H1 (cell line): ENCODE measurements at places on chromosomes 4 and X. TPM values are rescaled to one million over a fixed set of nuclear protein-coding genes. Genes with fewer than 3 reads are reported as not detected.

MAGEC1 gene
- total RNA-seq = not detected in 2 replicates

HHIP gene
- 0.84 and 1.3 TPM in 2 replicates for total RNA-seq

GABRG1 gene
- total RNA-seq = 0.36 and 0.43 TPM in 2 replicates

H2BW2 gene
- not detected in 2 replicates for total RNA-seq

NIPAL1 gene
- 4.9 and 5.2 TPM in 2 replicates for total RNA-seq

PRRG3 gene
- total RNA-seq = 5.4 and 8.2 TPM in 2 replicates

MAGEB18 gene
- total RNA-seq = not detected in 2 replicates

MXRA5 gene
- total RNA-seq = 1.5 and 1.7 TPM in 2 replicates

ABLIM2 gene
- total RNA-seq = 2.8 and 3.0 TPM in 2 replicates

- no peak overlapping the region for H3K27ac ChIP-seq
- no peaks in the 10 kb centered on the region for H3K4me1 ChIP-seq
- no peaks in the 10 kb centered on the region for H3K27me3 ChIP-seq
- no peaks in the 10 kb centered on the region for H3K36me3 ChIP-seq
- DNase-seq = no peak
- H3K4me3 ChIP-seq = no peak overlapping the region
Observed at GRCh38 chrX:31314921-31315320, 243.1 kb upstream of the FTHL17 start.

DNA sequence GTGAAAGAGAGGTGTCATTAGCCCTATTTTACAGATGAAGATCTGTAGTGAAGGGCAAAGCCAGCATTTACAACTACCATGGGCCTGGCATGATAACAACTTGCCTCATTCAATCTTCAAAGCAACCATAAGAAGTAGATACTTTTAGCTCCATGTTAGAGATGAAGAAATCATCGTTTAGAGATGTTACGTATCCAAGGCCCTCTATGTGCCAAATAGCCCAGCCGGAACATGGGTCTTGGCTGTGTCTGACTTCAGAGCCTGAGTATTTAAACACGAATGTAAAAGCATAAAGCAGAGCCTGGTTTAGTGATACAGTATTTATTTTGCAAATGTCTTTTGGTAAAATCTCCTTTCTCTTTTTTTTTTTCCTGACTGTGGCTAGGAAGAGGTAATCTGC is 197.1 kb downstream of the RASL11B start:
- H3K36me3 ChIP-seq = no peaks in the 10 kb centered on the region
- H3K4me3 ChIP-seq = no peak overlapping the region
- no peak overlapping the region for H3K27ac ChIP-seq
- no peaks in the 10 kb centered on the region for H3K4me1 ChIP-seq

GRCh38 chr4:183797011-183797444 is 108.1 kb upstream of the STOX2 start:
- peaks cover 53% of the 10 kb centered on the region for H3K27me3 ChIP-seq
- no peak for DNase-seq
- no peak overlapping the region for H3K27ac ChIP-seq
- H3K36me3 ChIP-seq = peaks cover 3% of the 10 kb centered on the region; the same call in 1 of the 2 replicates

DNA sequence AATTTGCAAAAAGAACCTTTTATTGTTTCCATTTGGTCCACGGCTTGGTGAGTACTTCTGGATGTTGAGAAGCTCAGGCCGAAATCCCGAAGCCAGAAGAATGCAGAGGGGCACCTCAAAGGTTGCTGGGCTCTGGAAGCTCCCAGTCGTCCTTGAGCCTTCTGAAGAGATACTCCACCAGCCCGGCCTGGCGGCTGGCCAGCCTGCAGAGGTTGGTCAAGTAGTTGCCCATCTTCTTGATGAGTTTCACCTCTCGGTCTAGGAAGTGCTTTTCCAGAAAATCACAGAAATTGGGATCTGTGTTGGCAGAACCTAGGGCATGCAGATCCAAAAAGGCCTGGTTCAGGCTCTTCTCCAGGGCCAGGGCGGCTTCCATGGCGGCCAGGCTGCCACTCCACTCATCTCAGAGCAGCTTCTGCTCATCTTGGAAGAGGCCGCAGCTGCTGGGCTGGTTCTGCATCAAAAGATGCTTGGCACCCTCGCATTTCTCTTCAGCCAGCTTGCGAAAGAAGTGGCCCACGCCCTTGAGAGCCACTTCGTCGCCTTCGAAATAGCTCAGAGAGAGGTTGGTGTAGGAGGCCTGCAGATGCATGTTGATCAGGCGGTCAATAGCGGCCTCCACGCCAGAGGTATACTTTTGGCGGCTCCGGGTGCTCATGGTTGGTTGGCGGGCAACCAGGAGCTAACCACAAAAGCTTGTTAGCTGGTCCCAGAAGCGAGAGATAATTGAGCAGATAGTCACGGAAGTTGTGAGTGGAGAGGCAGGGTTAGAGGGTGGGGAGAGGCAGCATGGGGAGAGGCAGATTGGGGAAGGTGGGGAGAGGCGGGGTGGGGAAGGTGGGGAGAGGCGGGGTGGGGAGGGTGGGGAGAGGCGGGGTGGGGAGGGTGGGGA is 76.5 kb upstream of the TSPAN7 start:
- DNase-seq = no peak
- no peaks in the 10 kb centered on the region for H3K36me3 ChIP-seq
- no peaks in the 10 kb centered on the region for H3K27me3 ChIP-seq

GRCh38 chr4:181982437-181982836 is 260.8 kb upstream of the TENM3 start:
- DNase-seq = no peak

- no peak for DNase-seq
- no peaks in the 10 kb centered on the region for H3K4me1 ChIP-seq
- no peak overlapping the region for H3K4me3 ChIP-seq
- no peak overlapping the region for H3K27ac ChIP-seq
- H3K27me3 ChIP-seq = no peaks in the 10 kb centered on the region
Observed at GRCh38 chr4:37793562-37793961, 32.9 kb upstream of the PGM2 start.

DNA sequence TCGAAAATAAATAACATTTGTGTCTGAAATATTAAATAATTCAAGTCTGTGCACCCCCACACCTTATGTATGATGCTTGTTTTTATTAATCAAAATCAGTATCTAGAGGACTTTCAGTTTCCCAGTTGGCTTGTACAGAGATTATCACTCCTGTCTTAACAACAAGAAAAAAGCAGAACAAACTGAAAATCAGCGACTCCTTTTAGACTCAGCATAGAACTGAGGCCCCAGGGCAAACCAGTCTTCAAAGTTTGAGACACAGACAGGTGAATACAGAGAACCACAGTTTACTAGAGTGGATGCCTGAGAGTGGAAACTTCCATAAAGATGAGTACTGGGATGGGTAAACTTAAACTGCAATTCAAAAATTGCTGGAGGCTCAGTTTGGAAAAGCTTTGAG is 142.8 kb upstream of the KLF8 start:
- no peak for DNase-seq
- no peak overlapping the region for H3K4me3 ChIP-seq
- H3K27ac ChIP-seq = no peak overlapping the region
- no peaks in the 10 kb centered on the region for H3K4me1 ChIP-seq
- no peaks in the 10 kb centered on the region for H3K36me3 ChIP-seq

GRCh38 chr4:157964463-157964862 is 208.4 kb downstream of the GASK1B start:
- DNase-seq = no peak
- no peaks in the 10 kb centered on the region for H3K4me1 ChIP-seq
- H3K27me3 ChIP-seq = no peaks in the 10 kb centered on the region
- H3K27ac ChIP-seq = no peak overlapping the region
- H3K36me3 ChIP-seq = no peaks in the 10 kb centered on the region

DNA sequence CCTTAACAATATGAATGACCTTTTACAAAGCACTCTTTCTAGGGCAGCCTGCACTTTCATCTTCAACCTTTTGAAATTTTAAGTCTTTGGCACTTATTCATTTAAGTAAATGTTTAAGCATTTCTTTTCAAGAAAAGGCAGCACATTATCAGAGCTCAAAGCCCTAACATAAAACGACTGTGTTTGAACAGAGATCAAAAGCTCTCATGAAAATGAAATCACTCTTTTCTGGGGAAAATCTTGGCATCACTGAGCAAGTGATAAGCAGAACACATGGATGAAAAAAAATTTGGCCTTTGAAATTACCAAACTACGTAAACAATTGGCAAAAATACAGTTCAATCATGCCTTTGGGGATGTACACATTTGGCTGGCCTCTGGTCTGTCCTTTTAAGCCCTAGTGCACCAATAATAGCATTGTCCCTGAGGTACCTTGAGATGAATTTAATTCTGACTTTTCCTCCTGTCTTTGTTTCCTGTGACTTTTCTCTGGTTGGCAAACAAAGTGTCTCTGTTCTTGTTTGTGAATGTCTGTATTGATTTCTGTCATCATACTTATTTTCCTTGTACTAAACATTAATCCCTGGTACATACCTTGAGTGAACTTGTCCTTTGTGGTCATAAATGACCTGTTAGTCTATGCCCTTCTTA is 12.9 kb upstream of the ODAM start:
- no peak for DNase-seq
- no peak overlapping the region for H3K4me3 ChIP-seq
- no peaks in the 10 kb centered on the region for H3K4me1 ChIP-seq
- no peak overlapping the region for H3K27ac ChIP-seq

DNA sequence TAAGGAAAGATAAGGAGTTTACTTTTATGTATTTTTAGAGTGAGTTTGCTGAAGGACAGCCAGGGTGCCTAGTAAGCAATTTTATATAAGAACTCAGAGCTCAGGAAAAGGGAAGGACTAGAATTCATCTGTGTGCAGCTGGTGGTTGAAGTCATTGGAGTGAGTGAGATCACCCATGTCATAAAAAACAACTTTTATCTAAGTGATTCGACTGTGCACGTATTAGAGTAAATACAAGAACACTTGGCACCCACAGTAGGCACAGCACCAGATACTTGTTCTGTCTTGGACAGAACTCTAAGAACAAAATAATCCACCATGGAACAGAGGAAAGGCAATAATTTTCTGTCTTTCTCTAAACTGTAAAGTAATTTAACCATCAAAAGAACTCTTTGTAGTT is 31.6 kb downstream of the SYNPO2 start:
- no peaks in the 10 kb centered on the region for H3K4me1 ChIP-seq
- no peak overlapping the region for H3K27ac ChIP-seq
- H3K36me3 ChIP-seq = no peaks in the 10 kb centered on the region
- H3K4me3 ChIP-seq = no peak overlapping the region

- H3K4me1 ChIP-seq = peaks cover 3% of the 10 kb centered on the region; the same call in 1 of the 2 replicates
- H3K36me3 ChIP-seq = no peaks in the 10 kb centered on the region
- H3K27me3 ChIP-seq = no peaks in the 10 kb centered on the region
- DNase-seq = no peak
- H3K4me3 ChIP-seq = no peak overlapping the region
- no peak overlapping the region for H3K27ac ChIP-seq
Observed at GRCh38 chr4:146846882-146847281, 98.8 kb downstream of the TTC29 start.

DNA sequence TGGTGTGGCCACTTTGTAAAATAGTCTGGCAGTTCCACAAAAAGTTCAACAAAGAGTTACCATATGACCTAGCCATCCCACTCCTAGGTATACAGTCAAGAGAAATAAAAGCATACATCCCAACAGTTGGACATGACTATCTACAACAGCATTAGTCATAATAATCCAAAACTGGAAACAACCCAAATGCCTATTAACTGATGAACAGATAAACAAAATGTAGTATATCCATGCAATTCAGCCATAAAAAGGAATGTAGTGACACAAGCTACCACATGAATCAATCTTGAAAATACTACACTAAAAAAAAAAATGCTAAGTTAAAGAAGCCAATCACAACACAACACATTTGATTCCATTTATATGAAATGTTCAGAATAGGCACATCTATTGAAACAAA is 16.1 kb downstream of the MED14 start:
- DNase-seq = no peak
- H3K4me1 ChIP-seq = no peaks in the 10 kb centered on the region
- no peak overlapping the region for H3K27ac ChIP-seq
- H3K4me3 ChIP-seq = no peak overlapping the region

DNA sequence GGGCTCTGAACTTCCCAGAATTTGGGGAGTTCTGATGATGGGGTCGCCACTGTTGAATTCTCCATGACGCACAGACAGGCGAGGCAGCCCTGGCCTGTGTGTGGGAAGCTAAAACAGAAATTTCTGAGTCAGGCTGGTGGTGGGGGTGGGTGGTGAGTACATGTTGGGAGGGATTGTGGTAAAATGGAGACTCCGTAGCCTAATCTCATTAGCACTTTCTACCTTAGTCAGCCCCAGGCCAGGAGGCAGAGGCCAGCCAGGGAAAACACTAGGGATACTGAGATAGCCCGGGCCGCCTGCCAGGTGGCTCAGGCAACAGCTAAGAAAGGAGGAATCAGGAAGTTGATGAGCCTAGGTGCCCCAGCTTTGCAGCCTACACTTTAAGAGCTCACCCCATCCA is 39.3 kb upstream of the NHSL2 start:
- H3K36me3 ChIP-seq = no peaks in the 10 kb centered on the region
- H3K27me3 ChIP-seq = no peaks in the 10 kb centered on the region
- no peaks in the 10 kb centered on the region for H3K4me1 ChIP-seq
- H3K4me3 ChIP-seq = no peak overlapping the region
- H3K27ac ChIP-seq = no peak overlapping the region
- no peak for DNase-seq

DNA sequence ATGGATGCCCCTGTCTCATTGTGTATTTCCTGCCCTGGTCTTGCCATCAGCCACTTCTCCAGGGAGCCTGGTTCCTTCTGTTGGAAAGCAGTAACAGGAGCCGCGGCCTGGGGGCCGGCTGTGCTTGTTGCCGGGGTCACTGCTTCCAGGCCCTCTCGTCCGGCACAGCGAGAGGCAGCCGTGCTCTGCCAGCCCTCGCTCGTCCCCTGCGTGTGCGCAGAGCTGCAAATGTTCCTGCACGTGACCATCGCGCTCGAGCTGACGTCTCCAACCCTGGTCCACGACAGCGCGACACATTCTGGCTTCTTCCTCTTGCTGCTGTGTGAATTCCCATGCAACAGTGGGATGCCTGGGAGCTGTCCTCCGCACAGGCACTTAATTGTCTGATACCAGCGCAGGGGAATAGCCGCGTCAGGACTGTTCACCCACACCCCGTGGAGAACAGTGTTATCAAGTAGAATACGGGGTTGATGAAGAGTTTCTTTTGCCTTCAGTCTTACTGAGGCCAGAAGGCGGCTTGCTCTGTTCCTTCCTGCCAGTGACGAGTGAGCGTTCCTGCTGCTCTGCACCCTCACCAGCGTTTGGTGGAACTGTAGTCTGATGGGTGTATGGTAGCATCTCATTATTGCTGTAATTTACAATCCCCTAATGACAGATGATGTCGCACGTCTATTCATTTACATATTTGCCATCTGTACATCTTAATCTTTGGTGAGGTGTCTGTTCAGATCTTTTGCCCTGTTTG is 12.3 kb downstream of the PDE6B start:
- no peaks in the 10 kb centered on the region for H3K36me3 ChIP-seq
- no peak overlapping the region for H3K27ac ChIP-seq
- H3K4me1 ChIP-seq = no peaks in the 10 kb centered on the region
- H3K4me3 ChIP-seq = no peak overlapping the region

- H3K27me3 ChIP-seq = no peaks in the 10 kb centered on the region
- no peak overlapping the region for H3K27ac ChIP-seq
- H3K4me3 ChIP-seq = no peak overlapping the region
- no peaks in the 10 kb centered on the region for H3K4me1 ChIP-seq
- no peaks in the 10 kb centered on the region for H3K36me3 ChIP-seq
Observed at GRCh38 chr4:11179796-11180195, 248.9 kb downstream of the HS3ST1 start.
